Peyer's patch (tissue), 4 donors: ENCODE measurements at places on chromosomes 12 and 14. TPM values are rescaled to one million over a fixed set of nuclear protein-coding genes. Genes with fewer than 3 reads are reported as not detected.

DNA sequence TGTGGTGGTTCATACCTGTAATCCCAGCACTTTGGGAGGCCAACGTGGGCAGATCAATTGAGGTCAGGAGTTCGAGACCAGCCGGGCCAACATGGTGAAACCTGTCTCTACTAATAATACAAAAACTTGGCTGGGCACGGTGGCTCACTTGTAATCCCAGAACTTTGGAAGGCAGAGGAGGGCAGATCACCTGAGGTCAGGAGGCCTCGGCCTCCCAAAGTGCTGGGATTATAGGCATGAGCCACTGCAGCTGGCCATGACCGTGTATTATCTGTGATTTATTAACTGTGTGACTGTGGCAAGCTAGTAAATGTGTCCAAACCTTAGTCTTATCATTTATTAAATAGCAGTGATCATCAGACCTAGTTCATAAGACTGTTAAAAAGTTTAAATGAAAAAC lies 7.1 kb upstream of the ITPK1 start:
- no peak for DNase-seq

KLRF1 gene
- total RNA-seq: not detected

- DNase-seq: no peak
These were observed 399.8 kb downstream of the TMEM117 start for GRCh38 chr12:44235674-44236073.

LALBA gene
- total RNA-seq: not detected
